ENCODE measurements at places on chromosomes 2 and 18.
A peak's percentile ranks its signal among the peaks of the same experiment; 100 is the strongest.

DNA sequence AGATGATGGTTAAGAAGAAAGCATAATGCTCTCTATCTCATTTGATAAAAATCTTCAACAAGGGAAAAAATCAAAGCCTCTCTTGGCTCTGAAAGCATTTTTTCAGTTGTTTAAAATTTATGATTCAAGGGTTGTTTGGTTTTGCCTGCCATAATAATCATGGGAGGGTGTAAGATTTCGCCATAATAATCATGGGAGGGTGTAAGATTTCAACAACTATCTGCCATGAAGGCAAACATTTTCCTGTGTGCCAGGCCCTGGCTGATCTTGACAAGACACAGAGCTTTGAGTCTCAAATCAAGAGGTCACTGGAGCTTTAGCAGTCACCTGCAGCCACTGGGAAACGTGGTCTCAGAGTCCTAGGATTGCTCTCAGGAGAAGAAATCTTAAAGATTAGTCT lies 175.1 kb upstream of the PIEZO2 start:
- H3K4me1 ChIP-seq = no peaks in the 10 kb centered on the region
- no peaks in the 10 kb centered on the region for H3K36me3 ChIP-seq
- H3K27me3 ChIP-seq = no peaks in the 10 kb centered on the region
- no peak overlapping the region for H3K27ac ChIP-seq

DNA sequence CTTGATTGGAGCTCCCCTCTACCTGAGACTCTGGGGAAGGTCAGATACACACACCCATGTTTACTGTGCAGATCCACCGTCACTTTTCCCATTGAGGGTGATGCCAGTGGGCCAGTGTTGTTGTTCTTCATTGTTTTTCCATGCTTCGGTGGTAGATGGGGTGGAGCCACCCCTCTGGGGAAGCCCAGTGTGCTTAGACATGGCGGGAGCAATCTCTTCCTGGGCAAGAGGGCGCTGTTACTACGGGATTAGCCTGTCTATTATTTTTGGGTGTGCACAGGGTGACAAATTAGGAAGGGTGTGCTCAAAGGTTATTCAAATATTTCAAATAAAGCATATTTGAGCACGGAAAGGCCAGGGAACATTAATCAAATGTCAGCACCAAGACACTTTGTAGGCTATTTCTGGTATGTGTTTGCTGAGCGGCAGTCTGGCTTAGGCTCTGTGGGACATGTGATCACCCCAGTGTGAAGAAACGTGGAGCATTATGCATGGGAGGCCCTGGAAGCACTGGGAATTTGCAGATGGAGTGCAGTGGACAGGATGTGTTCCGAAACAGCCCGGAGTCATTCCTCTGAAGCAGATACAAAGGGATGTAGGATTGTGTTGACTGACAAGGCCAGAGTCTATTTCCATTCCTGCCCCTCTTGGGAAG lies 34.8 kb upstream of the SMIM21 start:
- DNase-seq = no peak
- H3K4me1 ChIP-seq = no peaks in the 10 kb centered on the region
- H3K4me3 ChIP-seq = no peak overlapping the region
- H3K36me3 ChIP-seq = peaks cover 16% of the 10 kb centered on the region
- H3K27ac ChIP-seq = no peak overlapping the region
- peaks cover 3% of the 10 kb centered on the region for H3K27me3 ChIP-seq

DNA sequence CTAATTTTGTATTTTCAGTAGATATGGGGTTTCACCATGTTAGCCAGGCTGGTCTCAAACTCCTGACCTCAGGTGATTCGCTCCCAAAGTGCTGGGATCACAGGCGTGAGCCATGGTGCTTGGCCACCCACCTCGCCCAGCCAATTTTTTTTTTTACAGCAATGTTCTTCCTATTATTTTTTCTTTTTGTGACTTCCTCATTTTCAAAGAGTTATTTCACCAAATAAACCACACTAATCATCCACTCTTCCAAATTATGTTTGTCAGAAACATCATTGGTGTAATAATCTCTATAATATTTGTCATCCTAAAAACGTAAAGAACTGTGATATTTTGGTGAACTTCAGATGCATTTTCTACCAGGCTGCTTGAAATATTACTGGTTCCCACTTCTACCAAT lies 16.3 kb upstream of the PDCL3 start:
- H3K27ac ChIP-seq = no peak overlapping the region
- peaks cover 13% of the 10 kb centered on the region for H3K4me1 ChIP-seq
- peaks cover 16% of the 10 kb centered on the region for H3K36me3 ChIP-seq
- H3K27me3 ChIP-seq = no peaks in the 10 kb centered on the region
- H3K4me3 ChIP-seq = no peak overlapping the region

DNA sequence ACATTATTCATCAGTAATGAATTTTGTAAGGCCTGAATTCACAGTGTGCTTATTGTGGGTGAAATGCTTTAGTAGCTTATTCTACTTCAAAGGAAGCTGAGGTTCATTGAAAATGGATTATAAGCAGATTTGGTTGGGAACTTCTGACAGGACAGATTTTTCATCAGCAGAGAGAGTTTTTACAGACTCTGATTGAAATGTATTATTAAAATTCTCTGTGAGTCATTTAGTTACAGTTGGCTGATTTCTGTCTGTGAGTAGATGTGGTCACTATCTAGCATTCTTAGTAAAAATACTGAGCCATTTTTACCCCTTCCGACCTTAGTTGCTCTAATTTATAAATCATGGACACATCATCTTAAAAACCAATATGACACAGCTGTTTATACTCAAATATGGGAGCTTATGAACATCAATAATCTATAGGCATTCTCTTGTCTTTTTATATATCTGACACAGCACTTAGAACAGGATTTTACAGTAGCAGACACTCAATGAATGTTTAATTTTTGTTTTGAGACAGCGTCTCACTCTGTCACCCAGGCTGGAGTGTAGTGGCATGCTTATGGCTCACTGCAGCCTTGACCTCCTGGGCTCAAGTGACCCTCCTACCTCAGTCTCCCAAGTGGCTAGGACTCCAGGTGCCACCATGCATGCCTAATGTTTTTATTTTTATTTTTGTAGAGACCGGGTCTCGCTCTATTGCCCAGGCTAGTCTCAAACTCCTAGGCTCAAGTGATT lies 239.6 kb downstream of the BABAM2 start:
- no peaks in the 10 kb centered on the region for H3K27me3 ChIP-seq
- no peak overlapping the region for H3K4me3 ChIP-seq
- no peak for DNase-seq
- 0 out of 2 replicates have a peak, but pooled peaks cover 2% of the 10 kb centered on the region for H3K36me3 ChIP-seq
- no peaks in the 10 kb centered on the region for H3K4me1 ChIP-seq

DNA sequence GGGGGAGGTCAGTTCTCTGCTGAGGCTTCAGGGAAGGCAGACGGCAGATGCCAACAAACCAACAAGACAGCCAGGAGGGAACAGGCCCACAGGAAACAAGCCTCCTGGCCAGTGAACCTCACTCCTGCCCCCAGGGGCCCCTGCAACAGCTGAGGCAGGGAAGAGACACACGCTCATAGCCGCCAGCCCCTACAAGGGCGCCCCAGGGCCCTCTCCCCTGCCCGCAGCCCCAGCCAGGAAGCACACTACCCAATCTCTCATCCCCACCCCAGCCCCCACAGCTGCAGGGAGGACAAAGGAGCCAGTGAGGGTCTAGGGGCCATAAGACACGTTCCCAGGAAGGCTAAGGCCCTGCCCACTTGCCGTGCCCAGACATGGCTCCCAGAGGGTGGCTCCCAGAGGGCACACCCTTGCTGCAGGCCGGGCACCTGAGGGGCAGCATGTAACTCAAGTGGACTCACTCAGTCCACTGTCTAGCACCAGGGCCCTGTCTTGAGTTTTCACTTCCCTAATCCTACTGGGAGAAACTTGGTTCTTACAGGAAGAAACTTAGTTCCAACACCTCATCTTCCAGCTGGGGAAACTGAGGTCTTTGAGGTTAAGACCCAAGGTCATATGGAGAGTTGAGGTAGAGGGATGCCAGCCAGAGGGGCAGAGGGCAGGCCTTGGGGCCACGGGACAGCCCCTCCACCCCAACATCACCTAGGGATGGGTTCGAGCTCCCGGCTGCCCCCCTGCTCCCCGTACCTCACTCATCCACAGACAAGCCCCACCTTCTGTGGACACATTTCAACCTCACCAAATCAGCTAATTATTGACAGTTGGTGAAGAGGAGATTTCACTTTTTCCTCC lies 37.3 kb downstream of the EMX1 start:
- H3K36me3 ChIP-seq = peaks cover 5% of the 10 kb centered on the region
- no peak overlapping the region for H3K27ac ChIP-seq
- H3K4me1 ChIP-seq = peaks cover 49% of the 10 kb centered on the region
- no peak overlapping the region for H3K4me3 ChIP-seq
- DNase-seq = no peak

DNA sequence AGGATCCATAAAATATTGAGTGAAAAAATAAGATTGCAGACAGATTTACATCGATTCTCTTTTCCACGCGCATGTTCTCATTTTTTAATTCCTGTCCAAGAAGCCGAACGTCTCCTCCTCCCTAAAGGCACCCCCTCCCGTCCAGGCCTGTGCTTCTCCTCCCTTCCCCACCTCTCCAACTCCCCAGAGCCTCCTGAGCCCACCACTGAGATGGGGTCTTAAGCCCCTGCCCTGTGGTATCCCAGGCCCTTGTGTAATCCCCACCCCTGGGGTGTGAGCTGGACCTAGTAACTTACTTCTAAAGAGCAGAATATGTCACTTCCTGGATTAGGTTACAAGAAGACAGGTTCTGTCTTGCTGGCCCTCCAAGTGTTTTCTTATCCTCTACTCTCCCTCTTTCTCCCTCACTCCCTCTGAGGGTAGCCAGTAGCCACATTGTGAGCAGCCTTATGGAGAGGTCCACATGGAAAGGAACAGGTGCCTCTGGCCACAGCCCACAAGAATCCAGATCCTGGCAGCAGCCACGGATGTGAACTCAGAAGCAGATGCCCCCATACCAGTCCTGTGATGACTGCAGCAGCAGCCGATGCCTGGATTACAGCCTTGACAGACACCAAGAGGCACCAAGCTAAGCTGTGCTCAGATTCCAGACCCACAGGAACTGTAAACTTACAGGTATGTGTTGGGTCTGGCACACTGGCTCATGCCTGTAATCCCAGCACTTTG lies 39.6 kb upstream of the OTOS start:
- no peaks in the 10 kb centered on the region for H3K27me3 ChIP-seq
- H3K4me1 ChIP-seq = no peaks in the 10 kb centered on the region
- no peak overlapping the region for H3K27ac ChIP-seq
- no peak for DNase-seq
- H3K36me3 ChIP-seq = no peaks in the 10 kb centered on the region
- H3K4me3 ChIP-seq = no peak overlapping the region

DNA sequence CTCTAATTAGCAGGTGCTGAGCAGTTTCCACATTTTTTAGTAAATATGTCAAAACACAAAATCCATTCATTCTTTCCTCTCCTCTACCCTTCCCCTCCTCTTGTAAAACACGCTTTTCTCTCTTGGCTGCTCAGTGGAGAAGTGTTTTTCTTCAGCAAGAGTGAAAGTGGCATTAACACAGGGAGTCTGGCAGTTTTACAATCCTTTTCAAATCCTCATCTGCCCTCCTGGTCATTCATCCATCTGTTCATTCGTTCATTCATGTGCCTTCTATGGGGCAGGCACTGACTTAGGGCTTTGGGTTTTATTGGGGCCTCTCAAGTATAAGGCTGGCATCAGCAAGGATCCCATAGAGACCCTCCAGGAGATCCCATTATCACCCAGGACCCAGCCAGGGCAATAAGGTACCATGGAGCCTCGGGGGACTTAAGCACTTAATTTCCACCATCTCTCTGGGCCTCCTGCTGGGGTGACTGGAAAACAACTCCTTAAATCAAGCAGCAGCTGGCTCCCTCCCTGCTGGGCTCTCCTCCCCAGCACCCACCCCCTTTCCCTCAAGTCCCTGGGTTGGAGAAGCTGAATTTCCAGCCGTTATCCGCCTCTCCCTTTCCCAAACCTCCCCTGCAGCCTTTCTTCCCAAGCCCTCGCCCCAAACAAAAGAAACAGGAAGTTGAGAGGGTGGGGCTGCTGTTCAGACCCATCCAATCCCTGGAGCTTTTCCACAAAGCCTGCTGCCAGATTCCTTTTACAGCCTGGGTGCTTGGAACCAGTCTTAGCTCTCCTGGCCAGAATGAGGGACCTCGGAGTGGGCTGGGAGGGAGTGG lies 32.6 kb downstream of the MARCHF4 start:
- H3K27ac ChIP-seq = peak overlapping the region; percentile 95
- peaks cover 54% of the 10 kb centered on the region for H3K4me1 ChIP-seq
- peaks cover 2% of the 10 kb centered on the region for H3K27me3 ChIP-seq
- H3K4me3 ChIP-seq = no peak overlapping the region

DNA sequence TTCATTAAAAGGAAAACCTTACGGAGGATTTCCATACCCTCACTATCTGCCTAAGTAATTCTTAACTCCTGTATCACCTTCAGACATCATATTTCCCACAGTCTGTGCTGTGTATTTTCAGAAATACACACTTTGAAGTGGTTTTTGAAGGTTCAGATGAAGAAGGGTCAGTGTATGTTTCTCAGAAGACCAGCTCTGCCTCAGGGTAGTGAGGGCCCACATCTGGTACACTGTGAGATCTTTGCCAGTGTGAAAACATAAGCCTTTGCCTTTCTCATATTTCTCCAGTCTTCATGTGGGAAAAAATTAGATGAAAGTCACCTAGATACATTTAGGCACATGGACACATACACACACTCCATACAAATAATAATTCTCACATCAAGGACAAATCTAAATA lies 408.4 kb downstream of the RIT2 start:
- no peak for DNase-seq
- no peak overlapping the region for H3K27ac ChIP-seq
- no peaks in the 10 kb centered on the region for H3K36me3 ChIP-seq
- peaks cover 10% of the 10 kb centered on the region for H3K4me1 ChIP-seq
- H3K27me3 ChIP-seq = no peaks in the 10 kb centered on the region

GRCh38 chr2:25168256-25169072 lies at the start of gene POMC:
TSS of gene POMC (minus strand) at chr2:25168580. CDS start at chr2:25164772, 3,808 bp downstream.
- H3K27ac ChIP-seq = no peak within 1 kb of the TSS
- peaks cover 9% of the 10 kb centered on the region for H3K4me1 ChIP-seq
- H3K4me3 ChIP-seq = peak within 1 kb of the TSS; percentile 74
- peaks cover 66% of the 10 kb centered on the region for H3K27me3 ChIP-seq
- DNase-seq = peak; percentile 65

DNA sequence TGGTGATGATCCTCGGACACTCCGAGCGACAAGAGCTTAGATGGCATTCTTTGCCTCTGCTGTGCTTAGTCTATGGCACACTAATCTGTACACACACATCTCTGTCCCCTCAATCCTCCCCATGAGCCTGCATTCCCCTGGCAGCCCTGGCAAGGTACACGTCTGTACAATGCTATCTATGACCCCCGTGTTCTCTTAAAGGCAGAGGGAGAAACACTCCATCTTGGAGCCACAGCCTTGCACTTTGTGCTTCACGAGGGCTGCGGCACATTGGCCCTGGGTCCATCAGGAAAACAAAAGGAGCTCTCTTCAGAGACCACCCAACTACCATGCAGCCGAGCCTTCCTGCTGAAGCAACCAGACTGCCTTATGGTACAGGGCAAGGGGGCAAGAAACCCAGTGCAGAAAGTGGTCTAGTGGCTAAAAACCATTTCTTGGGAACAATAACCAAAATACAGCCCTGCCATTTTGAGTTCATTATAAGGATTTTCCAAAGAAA lies 42.5 kb downstream of the STEAP3 start:
- peaks cover 20% of the 10 kb centered on the region for H3K4me1 ChIP-seq
- peaks cover 4% of the 10 kb centered on the region for H3K36me3 ChIP-seq
- no peaks in the 10 kb centered on the region for H3K27me3 ChIP-seq
- no peak overlapping the region for H3K4me3 ChIP-seq
- no peak for DNase-seq

- peaks cover 22% of the 10 kb centered on the region for H3K36me3 ChIP-seq
- peaks cover 10% of the 10 kb centered on the region for H3K4me1 ChIP-seq
- H3K27me3 ChIP-seq = no peaks in the 10 kb centered on the region
- peak overlapping the region; percentile 100 for H3K4me3 ChIP-seq
Observed at GRCh38 chr2:74481961-74482800, 617 bp downstream of the CCDC142 start.

GRCh38 chr2:151760139-151760650 lies 25.9 kb upstream of the NEB start:
- no peak overlapping the region for H3K27ac ChIP-seq
- H3K4me3 ChIP-seq = no peak overlapping the region
- H3K4me1 ChIP-seq = peaks cover 4% of the 10 kb centered on the region
- no peaks in the 10 kb centered on the region for H3K27me3 ChIP-seq
